ENCODE measurements at places on chromosomes 13 and 19.
A peak's percentile ranks its signal among the peaks of the same experiment; 100 is the strongest.

GRCh38 chr19:18646535-18647370 lies 9.9 kb downstream of the KLHL26 start:
- no peak for DNase-seq

DNA sequence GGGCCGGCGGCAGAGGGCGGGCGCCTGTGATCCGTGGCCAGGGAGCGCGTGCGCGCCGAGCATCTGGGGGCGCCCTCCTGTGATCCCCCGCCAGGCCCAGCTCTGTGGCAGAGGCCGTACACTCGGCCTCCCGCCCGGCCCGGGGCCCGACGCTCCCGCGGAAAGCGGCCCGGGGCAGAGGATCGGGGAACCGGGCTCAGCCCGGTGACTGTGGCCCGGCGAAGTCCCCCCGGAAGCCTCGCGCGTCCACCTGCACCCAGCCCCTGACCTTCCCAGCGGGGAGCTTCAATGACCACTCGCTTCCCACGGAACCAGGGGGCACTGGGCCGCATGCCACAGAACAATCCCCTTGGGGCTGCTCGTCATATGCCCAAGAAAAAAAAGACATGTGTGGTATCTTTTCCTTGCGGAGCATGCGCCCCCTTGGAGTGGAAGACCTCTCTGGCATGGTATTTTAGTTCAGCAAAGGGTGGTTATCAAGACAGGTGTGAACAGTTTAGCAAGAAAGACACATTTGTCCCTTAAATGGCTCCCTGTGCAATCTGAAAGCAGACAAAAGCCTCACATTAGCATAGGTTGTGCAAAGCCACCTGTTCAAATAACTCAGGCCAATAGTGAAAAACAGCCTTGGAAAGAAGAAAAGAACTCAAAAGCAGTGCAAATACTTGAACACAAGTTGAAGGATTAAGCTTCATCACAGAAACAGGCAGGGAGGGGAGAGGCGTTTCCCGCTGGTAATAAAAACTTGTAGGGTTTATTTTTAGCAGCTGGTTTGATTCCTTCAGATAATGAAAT lies 290.9 kb upstream of the SOX21 start:
- DNase-seq: no peak

- DNase-seq: no peak
Observed at GRCh38 chr13:28415994-28416421, 78.9 kb downstream of the FLT1 start.

DNA sequence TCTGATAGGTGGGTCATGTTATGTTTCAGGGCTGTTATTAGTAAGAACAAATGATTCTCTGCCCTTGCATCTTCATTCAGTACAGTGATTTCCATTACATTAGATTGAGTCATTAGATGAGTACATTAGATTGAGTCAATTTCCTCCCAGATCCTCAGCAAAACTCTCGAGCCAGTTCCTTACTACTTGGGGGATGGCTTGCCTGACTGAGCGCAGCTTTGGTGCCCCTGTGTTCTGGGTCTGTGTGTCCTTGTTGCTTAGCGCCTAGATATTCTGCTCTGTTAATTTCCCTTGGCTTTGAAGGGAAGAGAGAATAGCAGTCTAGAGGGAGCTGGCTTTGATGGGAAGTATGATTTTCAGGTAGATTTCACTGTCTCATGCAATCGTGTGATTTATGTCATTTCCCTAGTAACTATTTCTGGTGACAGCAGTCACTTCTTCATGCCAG lies 19.1 kb upstream of the SCEL start:
- peak; percentile 76 for DNase-seq

DNA sequence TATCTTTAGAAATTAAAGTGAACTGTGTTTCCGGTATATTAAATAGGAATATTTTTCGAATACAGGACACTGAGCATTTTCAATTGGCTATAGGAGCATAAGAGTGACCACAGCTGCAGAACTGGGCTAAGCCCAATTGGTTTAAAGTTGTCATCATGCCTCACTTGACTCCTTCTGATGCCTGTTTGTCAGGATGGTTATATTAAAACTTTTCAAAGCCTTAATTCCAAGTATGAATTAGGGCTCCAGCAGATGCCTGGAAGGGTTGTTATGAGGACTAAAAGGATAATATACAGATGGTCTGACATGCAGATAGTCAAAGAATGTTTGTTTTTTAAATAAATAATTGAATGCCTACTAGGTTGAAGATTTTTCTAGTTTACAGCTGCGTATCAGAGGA lies 100.0 kb downstream of the LMO7 start:
- DNase-seq: no peak

DNA sequence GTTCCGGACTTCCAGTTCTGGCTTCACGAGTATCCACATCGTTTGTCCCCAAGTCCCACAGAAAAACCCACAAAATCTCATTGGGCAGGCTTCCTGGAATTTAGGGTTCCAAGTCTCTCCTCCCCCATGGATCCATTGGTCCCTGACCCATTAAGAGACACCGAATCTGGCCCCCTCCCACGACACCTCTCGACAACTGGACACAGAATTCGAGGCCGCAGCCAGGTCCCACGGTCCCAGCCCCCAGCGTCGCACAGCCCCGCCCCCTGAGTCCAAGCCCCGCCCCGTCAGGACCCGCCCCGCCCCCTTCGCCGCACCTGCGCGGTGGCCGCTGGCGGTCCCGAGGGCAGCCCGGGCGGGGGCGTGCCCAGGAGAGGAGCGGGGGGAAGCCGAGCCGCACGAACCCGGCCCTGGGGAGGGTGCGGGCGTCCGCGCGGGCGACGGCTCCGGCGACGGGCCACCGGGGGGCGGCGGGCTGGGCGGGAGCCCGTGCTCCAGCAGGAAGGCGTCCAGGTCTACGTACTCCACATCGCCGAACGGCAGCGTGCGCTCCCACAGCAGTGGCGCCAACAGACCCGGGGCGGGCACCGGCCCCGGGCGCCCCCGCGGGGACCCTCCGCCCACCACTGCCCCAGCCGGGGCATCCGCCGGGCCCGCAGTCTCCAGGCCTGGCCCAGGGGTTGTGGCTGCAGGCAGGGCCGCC lies 1.8 kb downstream of the DBP start:
- no peak for DNase-seq

GRCh38 chr13:70585109-70585508 lies 476.9 kb upstream of the KLHL1 start:
- DNase-seq: no peak

DNA sequence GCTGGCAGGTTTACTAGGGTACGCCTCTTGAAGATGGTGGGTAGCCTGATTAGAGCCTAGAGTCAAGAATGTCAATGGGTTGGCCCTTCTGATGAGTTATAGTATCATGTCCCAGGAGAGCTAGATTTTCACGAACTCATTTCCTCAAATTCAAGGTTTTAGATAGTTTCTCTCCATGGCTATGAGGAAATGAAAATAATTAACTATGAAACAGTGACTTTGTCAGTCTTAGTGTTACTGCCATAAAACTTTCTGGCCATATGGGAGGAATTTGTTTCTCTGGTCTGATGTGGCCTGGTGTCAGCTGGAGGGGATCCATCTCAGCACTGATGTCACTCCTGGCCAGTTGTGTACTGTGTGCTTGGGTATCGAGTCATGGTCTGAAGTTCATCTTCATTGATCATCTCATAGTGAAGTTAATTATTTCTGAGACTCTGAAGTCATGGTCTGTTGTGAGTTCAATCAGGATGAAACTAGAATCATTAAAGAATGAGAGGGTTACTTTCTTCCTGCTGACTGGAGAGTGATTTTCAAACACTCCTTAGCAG lies 49.4 kb upstream of the TNFSF11 start:
- peak; percentile 10 for DNase-seq

DNA sequence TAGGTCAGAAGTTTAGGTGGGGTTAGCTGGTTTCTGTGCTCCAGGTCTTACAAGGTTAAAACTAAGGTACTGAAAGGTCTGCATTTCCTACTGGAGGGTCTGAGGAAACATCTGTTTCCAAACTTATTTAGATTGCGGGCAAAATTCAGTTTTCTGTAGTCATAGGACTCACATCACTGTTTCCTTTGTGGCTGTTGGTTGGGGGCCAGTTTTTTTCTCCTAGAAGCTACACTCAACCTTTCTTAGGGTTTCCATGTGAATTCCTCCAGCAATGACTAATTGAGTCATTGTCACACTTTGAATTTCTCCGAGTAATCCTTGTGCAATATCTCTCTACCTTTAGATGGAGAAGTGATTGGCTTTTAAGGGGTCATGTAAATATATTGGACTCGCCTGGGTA lies 773.4 kb upstream of the SLITRK1 start:
- peak; percentile 41 for DNase-seq

GRCh38 chr19:7561325-7561724 lies 25.8 kb downstream of the PNPLA6 start:
- no peak for DNase-seq

GRCh38 chr13:20057963-20058362 lies 99.4 kb downstream of the ZMYM2 start:
- no peak for DNase-seq

DNA sequence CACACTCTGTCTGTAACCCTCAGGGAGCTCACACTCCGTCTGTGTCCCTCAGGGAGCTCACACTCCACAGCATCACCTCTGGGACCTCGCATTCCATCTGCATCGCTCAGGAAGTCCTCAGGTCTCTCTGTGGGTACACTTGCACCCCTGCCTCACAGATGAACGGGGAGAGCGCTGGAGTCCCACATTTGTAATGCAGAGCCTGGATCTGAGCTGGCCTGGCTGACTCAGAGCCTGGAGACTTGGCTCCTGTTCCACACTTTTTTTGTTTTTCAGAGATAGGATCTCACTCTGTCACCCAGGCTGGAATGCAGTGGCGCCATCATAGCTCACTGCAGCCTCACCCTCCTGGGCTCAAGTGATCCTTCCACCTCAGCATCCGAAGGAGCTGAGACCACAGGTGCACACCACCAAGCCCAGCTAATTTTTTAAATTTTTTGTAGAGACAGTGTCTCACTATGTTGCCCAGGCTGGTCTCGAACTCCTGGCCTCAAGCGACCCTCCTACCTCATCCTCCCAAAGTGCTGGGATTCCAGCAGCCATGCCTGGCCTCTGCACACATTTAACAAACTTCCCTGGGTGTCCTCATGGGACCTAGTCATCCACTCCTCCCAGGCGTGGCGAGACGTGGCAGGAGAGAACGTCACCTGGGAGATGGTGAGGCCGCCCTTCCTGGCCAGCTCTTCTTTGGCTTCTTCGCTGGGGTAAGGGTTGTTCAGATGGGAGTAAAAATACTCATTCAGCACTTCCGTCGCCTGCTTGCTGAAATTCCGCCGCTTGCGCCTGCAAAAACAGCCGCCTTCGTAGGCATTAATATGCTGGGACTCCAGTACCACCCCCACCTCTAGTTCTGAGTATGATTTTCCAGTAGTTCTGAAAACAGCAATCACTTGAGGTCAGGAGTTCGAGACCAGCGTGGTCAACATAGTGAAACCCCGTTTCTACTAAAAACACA lies 31.0 kb downstream of the CILP2 start:
- peak; percentile 67 for DNase-seq

- no peak for DNase-seq
Observed at GRCh38 chr13:114268344-114269280, 12.8 kb upstream of the UPF3A start.

DNA sequence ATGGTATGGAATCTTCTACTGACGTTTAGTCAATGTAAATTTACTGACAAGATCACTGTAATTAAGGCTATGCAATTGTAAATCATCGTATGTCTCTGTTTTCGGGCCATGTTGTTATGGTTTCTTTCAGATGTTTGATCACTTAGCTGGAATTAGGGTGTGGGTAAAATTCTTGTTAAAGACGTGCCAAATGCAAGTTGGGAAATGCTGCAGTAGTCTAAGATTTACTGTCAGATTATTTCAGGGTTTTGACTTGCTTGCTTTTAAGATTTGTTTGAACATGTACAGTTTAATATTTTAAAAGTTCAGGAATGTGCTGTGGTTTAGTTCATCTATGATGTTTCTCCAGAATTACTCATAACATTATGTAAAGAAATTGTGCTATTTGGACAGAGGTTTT lies 10.8 kb downstream of the NDFIP2 start:
- peak; percentile 90 for DNase-seq

DNA sequence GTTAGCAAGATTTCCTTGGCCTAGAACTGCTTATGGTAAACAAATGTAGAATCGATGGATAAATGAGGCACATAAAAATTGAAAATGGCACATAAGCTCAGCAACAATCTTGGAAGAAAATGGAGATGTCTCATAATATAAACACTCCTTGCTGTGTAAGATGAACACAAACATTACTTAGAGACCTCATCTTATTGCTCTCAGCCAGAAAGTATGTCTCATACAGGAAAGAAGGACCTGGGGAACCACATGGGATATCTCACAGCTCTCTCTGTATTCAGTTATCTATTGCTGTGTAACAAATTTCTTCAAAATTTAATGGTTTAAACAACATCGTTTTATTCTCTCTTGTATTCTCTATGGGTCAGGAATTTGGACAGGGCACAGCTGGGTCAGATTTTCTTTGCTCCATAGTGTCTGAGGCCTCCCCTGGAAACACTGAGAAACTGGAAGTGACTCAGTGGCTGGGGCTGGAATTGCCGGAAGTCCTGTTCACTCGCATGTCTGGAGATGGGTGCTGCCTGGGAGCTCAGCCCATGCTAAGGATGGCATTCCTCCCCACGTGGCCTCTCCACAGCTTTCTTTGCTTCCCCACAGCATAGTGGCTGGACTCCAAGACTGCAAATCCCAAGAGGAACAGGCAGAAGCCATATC lies 105.1 kb downstream of the NUFIP1 start:
- peak; percentile 83 for DNase-seq

GRCh38 chr19:35407619-35408018 lies 36.8 kb downstream of the GPR42 start:
- no peak for DNase-seq

GRCh38 chr13:42380420-42381164 lies 108.6 kb downstream of the AKAP11 start:
- DNase-seq: no peak

GRCh38 chr13:112719556-112719955 lies 29.7 kb downstream of the ATP11A start:
- no peak for DNase-seq

DNA sequence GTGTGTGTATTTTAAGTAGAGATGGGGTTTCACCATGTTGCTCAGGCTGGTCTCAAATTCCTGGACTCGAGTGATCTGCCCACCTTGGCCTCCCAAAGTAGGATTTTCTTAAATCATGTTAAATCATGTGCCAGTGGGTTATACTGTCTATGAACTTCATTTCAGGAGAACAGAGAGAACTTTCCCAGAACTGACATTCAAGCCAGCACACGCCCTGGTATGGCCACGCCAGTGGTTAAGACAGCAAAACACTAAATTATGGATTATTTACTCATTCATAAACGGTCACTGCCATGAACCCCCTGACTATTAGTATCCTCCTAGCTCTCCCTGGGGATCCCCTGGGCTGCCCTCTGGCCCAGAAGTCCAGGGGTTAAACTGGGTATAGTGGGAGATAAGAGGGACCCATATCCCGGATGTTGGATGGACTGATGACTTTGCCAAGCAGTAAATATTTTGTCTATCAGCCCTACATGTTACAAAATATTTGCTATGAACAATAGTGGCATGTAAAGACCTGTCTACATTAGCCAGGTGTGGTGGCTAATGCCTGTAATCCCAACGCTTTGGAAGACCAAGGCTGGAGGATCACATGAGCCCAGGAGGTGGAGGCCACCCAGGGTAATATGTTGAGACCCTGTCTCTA lies 16.1 kb upstream of the STRN4 start:
- no peak for DNase-seq

- no peak for DNase-seq
Observed at GRCh38 chr13:113853518-113854237, 10.2 kb downstream of the GAS6 start.

Data from iris pigment epithelial cell (primary cell).